ENCODE measurements at places on chromosomes 16 and 17. TPM values are rescaled to one million over a fixed set of nuclear protein-coding genes. Genes with fewer than 3 reads are reported as not detected.

GRCh38 chr16:86213437-86214205 lies 296.7 kb upstream of the FOXF1 start:
- DNase-seq, result no peak

DNA sequence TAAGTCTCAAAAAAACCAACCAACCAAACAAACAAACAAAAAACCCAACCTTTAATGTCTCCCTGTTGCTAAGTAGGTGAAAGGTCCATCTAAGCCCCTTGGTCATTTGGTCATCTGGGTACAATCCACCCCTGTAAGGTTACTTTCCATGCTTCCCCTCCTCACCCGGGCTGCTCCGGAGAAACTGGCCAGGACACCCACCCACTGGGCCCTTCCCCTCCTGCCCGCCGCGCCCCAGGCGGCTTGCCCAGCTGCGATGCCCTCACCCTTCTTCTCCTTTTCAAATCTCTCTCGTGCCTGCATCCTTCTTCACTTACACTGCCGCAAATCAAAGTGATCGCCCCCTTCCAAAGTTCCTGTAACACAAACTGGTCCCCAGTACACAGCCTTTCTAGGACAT lies 2.0 kb downstream of the NTAN1 start:
- peak; percentile 57 for DNase-seq

DNA sequence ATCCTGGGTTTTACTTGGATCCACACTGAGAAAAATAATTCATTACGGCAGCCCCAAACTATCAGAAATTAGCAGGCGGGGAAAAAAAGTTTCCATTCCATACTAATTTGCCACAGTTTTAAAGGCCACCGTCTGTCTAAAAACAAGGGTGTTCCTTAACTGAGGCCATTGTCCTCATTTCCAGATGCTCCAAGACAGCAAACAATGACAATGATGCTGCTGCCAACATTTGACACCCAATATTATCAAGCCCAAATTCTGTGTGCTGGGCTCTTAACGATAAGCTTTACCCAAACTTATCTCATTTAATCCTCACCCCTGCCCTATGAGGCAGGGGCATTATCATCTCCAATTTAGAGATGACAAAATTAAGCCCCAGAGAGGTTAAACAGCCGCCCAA lies 26.3 kb downstream of the CUEDC1 start:
- no peak for DNase-seq

SLC16A6 gene
- total RNA-seq, result 0.22 TPM

DNA sequence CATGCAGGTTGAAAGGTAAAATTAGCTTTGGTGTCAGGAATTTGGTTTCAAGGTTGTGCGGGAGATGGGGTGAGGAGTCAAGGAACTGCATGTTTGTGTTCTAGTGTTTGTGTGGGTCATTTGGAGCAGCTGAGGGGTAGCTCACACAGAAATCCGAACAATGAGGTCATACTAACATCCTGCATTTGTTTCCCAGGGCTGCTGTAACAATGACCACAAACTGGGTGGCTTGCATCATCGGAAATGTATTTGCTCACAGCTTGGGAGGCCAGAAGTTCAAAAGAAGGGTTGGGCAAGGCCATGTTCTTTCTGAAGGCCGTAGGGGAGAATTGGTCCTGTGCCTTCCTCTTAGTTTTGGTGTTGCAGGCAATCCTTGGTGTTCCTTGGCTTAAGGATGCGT lies 287.4 kb downstream of the HAPSTR1 start:
- DNase-seq, result no peak

GRCh38 chr17:64406321-64407200 lies 15.9 kb upstream of the PECAM1 start:
- DNase-seq, result no peak

KLHL10 gene
- total RNA-seq, result not detected

GRCh38 chr16:81657781-81658180 lies 121.3 kb upstream of the PLCG2 start:
- no peak for DNase-seq

- no peak for DNase-seq
Observed at GRCh38 chr17:78715000-78715771, 66.9 kb downstream of the CYTH1 start.

DNA sequence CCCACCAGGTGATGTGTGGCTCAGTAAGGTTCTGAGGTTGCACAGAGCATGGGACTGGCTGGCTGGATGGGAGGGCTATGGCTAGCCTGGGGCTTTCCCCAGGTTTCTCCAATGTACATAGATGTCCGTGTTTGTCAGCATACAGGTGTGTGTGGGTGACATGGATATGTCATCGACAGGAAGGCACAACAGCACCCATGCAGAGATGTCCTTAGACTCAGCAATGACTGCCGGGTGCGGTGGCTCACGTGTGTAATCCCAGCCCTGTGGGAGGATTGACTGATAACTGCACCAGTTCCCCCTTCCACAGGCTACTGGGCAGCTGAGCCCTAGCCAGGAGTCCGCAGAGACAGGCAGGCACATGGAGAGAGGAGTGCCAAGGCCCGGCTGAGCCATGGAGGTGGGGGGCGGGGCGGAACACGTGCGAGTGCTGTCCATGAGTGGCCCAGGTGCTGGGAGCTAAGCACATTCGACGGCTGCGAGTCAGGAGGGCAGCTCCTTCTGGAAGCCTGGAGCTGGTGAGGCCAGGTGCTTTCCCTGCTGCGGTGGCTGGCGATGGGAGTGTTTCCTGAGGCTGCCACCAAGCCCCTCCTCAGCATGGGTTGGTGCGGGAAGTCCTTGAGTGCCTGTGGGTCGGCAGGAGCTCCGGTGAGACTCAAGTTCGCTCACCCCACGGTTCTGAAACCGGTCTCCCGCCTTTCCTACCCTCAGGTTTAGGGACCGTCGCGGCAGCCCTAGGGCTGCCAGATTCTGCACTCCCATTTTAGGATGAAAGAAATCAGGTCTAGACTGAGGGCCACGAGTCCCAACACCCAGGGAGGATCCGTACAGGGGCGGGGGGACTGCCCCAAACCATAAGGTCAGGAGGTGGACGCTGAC lies 858 bp upstream of the ASPSCR1 start:
- DNase-seq, result no peak

- no peak for DNase-seq
Observed at GRCh38 chr17:1896243-1897104, 66.7 kb downstream of the RPA1 start.

- no peak for DNase-seq
Observed at GRCh38 chr16:57422026-57422944, 17.7 kb downstream of the CCL17 start.

MSLN gene
- total RNA-seq, result 94.6 TPM

- DNase-seq, result no peak
Observed at GRCh38 chr17:29322363-29322762, 28.4 kb upstream of the NUFIP2 start.

DNA sequence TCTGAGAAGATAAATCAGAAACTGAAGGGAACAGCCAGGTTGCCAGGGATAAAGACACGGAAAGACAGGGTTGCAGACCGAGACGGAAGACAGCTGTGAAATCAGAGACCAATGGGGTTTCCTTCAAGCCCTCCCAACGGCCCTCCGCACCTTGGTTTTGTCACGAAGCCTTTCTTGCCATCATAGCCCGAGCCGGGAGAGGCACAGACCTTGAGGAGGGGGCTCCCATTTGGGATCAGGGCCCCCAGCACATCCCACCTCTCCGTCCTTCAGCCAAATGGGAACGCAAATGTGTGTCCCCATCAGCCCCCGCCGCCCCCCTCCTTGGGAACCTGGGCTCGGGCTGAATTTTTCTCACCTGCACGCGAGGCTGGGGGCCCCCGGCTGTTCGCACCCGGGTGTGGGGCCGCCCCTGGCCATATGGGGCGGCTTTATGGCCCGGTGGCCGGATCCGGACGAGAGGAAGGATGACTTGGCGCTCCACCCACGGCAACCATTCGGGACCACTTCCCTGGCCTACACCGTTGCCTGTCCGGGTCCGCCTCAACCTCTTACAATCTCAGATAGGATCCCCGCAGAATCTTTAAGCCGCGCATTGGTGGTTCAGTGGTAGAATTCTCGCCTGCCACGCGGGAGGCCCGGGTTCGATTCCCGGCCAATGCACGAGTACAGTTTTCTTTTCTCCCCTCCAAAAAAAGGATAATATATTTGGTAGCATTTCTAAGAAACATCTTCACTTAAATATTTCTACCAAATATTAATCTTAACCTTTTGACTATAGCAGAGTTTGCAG lies 1.4 kb upstream of the HES7 start:
- DNase-seq, result peak; percentile 87

TNK1 gene
- 4.8 TPM for total RNA-seq

DNA sequence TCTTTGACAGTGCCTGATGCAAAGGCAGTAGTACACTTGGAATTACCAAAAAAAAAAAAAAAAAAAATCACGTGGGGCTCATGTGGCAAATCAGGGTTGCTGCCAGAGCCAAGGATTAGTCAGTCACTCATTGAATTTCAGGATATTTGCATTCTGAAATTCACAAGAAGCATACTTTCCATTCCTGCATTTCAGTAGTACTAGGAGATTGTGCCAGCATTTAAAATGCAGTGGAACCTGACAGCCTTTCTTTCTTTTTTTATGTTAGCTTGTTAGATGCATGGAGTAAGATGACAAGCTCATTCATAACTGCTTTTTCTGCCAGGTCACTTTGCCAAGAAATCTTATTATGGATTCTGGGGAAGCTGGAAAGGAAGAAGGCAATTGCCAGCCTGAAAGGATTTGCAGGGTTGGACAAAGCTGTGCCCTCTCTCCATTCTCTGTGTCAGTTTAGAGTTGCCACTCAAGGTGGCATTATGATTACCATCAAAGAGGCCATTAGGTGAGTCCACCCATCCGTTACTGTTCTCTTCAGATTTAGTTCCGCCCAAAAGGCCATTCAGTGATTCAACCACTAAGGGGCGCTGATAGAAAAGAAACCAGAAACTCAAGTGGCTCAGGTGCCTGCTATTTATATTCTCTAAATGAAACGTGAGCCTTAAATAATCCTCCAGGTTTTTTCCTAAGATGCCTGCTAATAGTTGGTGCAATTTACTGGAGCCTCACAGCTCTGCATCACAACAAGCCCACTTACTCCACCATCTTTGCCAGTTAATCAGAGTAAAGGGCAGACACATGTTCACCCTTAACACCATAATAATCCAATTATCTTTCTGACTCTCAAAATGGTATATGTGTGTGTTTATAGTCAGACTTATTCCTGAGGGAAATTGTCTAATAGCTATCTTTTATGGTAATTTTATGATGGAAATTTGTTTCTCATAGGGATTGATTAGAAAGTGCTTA lies 59.0 kb downstream of the TANGO6 start:
- no peak for DNase-seq

DNA sequence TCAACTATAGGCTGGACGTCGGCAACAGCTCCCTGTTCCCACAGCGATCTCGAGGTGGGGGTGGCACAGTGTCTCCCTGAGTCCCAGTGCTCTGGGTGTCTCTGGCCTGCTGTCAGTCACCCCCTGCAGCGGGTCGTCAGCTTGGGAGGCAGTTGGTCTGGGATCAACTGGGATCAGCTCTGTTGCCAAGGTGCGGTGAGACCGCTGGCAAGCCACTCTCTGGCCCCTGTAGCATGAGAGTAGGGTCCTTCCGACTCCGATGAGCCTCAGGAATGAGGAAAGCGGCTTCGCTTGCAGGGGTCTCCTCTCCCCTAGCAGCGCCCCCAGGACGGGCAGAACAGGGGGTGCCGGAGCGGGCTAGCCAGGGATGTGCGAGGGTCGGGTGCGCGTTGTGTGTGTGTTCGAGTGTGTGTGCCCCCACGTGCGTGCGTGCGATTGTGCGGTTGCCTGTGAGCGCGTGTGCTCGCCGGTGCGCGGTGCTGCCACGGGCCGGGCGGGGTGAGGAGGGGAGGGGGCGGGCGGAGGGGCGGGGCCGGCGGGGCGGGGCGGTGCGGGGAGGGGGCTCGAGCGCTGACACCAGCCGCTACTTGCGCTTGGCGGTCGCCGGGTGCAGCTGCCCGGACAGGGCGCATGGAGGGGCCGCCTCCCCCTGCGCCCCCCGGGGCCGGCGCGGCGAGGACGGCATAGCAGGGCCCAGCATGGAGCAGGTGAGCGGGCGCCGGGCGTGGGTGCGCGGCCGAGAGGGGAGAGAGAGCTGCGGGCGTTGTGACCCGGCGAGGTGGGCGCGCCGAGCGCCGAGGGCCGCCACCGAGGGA lies 9.4 kb upstream of the ARHGAP23 start:
- DNase-seq, result no peak

NEUROD2 gene
- total RNA-seq, result not detected

PPP1R1B gene
- total RNA-seq, result not detected

DNA sequence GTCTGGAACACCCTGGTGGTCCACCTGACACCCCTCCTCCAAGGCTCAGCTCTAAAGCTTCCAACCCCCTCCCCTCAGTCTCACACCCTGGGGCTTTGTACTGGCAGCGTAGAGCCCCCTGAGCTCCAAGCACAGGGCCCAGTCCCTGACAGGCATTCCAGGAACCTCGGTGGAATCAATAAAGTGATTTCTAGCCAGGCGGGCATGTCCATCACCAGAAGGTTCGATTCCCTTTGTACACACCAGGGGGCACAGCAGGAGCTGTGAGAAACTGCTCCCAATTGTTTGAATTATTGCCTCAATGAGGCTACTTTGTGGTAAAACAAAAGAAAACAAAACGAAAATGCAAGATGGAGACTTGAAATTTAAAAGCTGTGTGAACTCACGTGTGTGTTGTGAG lies 51.8 kb downstream of the SMPD3 start:
- DNase-seq, result no peak

DNA sequence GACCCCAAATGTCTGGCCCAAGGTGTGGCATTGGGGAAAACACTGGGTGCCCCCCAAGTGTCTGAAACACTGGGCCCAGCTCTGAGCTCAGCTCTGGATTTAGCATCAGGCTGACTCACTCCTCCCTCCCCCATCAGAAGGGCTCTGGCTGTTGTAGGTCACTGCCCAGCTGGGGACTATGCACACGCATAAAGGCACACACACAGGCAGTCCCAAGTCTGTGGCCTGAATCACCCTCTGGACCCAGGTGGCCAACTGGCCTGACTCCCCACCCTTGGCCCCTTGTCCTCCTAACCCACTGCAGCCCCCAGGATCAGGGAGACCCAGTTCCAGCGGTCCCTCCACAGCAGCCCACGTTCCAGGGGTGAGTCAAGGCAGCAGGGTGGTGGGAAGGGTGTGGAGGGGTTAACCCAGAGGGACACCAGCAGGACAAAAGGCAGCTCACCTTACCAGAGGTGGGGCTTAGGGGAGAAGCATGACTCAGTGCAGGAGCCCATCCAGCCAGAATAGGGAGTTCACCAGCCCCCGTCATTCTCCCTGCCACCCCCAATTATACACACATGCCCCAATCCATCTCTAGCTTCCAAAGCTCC lies 47.0 kb downstream of the MYO18A start:
- peak; percentile 81 for DNase-seq

Measured in right atrium auricular region (tissue), 2 donors.